ENCODE measurements at places on chromosomes 1 and 21. TPM values are rescaled to one million over a fixed set of nuclear protein-coding genes. Genes with fewer than 3 reads are reported as not detected.

CACHD1 gene
- 12.8 TPM for total RNA-seq

NUP210L gene
- 0.21 TPM for total RNA-seq

TSACC gene
- total RNA-seq = not detected

PTPN22 gene
- total RNA-seq = 0.92 TPM

GBP6 gene
- 34.4 TPM for total RNA-seq

SLAMF7 gene
- total RNA-seq = 0.41 TPM

MXRA8 gene
- 95.3 TPM for total RNA-seq

ADAM30 gene
- total RNA-seq = not detected

C4BPA gene
- not detected for total RNA-seq

HSD3B1 gene
- total RNA-seq = not detected

All from tongue (tissue), 3 donors.